ENCODE measurements at places on chromosomes 7 and 10.

DNA sequence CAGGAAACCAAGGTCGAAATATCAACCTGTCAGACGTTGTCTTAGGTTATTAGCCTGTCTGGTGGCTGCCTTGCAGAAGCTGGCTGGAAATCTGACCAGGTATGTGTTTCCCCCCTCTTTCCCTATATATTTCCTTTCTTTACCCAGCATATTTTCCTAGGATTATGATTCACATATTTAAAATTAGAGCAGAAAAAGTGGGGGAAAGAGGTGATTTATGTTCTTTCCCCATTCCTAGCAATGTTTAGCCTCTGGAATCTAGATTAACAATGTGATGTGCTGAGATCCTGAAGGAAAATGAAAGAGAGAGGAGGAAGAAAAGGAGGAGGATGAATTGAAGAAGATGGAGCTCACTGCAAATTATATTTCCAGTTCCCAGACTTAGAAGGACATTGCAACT lies 421.4 kb upstream of the AUTS2 start:
- no peak for DNase-seq

DNA sequence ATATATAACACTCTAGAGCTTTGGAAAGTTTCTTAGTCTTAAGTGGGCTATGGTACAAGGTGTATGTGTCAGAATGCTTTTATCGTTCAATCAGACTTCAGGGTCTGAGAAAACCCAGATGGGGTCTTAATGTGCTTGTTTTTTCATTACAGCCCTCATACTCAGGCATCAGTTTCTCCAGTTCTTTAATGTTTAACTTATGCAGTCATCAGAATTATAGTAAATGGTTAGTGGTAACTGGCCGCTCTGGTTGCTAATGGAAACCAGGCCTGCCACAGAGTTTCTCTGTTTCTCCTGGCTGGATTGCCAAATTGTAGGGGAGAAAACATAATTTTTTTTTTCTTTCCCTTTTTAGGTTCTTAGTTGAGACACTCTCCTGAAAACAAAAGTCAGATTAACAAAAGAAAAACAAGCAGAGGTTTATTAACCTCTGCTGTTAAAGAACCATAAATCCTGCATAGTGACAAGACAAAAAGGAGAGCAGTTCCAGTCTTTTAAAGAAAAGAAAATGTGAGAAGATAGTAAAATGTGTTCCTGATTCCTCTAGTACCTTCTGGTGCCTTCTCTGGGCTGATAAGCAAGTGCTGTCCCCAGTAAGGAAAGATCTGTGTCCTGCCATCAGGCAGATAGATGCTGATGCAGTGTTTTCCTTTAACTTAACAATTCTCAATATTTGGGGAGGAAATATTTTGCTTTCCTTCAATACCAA lies 21.5 kb upstream of the GHITM start:
- no peak for DNase-seq

DNA sequence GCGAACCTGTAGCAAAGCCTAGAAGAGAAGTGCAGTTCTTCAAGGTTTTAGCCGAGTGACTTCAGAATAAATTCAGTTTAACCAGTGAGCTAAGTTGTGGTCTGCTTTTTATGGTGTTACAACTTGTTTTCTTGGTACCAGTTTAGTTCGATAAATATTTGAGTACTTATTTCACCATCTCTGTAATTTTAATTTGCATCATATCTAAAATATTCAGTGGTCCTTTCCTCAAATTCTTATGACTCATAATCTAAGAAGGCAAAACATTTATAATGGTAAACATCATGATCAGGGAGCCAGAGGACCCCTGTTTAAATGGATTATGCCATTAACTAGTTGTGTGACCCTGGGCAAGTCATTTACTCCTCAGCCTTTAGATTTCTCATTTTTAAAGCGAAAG lies 4.1 kb upstream of the BMPER start:
- no peak for DNase-seq

DNA sequence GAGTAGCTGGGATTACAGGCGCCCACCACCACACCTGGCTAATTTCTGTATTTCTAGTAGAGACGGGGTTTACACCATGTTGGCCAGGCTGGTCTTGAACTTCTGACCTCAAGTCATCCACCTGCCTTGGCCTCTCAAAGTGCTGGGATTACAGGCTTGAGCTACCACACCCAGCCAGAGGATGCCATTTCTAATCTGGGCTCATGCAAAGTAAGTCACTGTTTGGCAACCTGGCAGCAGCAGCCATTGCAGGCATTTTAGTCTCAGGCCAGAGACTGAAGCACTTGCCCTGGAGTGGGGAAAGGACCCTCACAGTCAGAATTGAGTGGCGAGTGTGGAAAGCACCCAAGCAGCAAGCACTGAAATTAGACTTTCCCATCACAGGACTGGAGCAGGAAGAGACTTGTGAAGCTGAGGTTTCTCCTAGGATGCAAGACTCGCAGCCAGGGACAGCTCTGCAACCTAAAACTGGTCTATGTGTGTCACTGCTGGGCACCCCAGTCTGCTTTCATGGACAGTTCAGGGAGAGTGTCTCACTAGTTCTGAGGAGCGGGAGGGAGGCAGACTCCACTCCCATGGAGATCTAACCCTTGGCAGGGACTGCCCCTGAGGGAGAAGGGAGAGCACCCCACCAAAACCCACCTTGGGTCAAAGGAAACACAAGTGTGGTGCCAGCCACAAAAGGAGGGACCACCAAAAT lies 27.6 kb downstream of the SNX13 start:
- no peak for DNase-seq

GRCh38 chr7:36044101-36044892 lies 108.8 kb upstream of the EEPD1 start:
- no peak for DNase-seq

DNA sequence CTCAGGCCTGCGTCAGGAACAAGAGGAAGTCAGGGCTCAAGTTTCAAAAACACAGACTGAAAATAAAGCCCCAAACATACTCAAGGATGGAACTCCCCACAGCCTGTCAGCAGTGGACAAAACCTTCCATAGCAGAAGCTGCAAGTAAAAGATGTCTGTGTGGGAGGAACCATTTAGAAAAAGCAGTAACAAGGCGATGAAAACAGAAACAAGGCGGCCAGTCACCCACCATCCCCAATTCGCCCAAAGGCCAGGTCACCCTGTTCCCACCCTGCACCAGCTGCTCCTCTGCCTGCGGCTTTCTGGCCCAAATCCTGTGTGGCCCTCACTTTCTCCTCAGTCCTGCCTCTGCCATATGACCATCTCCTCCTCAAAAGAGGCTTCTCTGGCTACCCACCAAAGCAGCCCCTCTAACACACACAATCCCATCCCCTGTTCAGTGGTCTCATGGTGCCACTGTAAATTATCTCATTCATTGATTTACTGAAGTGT lies 27.8 kb downstream of the KCNMA1 start:
- DNase-seq: no peak

DNA sequence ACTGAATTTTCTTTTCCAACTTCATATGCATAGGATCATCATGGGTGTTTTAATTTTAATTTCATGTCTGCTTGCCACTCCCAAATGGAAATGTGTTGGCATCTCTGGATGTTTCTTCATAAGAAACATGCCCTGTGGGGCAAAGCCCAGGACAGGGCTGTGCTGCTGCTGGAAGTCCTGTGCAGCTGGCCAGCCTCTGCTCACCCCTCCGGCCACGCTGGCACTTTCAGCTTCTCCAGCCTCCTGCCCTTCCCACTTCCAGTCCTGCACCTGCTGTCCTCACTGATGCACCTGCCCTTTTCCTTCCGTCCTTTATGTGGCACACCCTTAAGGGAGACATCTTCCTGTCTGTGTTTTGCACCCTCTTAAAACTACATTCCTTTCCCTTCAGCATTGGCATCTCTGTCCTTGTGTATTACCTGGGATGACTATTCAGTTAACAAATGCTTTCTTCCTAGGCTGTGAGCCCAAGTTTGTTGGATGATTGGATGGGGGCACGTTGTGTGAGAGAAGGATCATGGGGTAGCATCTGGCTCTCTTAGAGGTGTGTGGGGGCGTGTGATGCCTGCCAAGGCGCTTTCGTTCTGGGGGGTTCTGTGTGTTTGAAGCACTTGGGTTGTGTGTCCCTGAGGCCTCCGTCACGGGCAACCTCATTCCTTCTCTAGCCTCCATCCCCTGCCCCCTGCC lies 56.8 kb downstream of the TCF7L2 start:
- DNase-seq: peak; percentile 54

DNA sequence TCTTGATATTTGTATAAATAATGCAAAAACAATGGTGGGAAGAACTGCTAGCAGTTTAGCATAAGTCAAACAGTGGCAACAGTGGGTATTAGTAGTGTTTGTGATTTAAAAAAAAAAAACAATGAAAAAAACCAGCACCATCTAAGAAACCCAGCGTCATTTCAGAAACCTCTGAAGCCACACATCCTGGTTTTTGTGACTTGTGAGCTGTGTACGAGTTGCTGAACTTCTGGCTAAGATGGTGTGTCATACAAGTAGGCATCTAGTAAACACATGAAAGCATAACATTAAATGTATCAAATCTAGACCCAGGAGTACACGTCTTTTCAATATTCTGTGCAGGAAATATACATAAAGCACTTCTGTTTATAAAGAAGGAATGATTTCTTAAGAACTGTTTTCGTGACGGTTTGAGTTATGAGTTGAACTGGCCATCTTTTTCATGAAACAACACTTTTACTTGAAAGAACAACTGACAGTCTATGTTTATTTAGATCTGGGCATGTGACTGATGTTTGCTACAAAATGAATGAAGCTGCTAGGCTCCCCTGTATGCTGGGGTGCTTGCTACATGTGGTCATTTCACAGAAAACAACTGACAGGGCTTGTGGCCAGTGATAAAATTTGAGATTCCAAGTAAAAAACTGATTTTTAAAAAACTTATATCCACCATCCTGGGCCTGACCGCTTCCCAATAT lies 143.5 kb downstream of the PIP4K2A start:
- DNase-seq: no peak

DNA sequence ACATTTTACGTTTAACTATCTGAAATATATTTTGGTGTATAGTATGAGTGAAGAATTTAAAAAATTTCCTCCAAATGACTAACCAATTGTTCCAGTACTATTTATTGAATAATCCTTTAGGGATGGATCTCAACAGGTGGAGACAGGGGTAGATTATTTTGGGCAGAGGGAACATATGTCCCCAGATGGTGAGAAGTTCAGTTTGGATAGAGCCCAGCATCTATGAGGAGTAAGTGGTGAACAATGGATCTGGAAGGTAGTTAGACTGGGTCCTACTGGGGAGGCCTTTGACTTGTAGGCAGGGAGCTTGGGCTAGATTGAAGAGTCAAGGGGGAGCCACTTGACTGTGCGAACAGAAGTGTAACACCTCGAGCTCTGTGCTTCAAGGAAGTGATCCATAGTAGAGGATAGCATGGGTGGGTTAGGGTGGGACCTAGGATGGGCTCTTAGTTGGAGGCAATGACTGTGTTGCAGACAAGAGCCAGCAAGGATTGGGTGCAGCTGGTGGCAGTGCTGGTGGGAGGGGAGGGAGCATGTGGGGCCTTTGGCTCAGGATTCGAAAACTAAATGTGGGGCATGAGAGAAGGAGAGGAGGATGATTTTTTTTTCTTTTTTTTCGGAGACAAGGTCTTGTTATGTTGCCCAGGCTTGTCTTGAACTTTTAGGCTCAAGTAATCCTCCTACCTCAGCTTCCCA lies 3.9 kb upstream of the PURB start:
- no peak for DNase-seq

- no peak for DNase-seq
Observed at GRCh38 chr10:73086816-73087215, 9.8 kb downstream of the P4HA1 start.

- DNase-seq: no peak
Observed at GRCh38 chr7:147483634-147484292, 1106.8 kb upstream of the C7orf33 start.

- no peak for DNase-seq
Observed at GRCh38 chr7:133230591-133231194, 22.2 kb upstream of the EXOC4 start.

GRCh38 chr7:152571068-152571467 lies 104.9 kb downstream of the XRCC2 start:
- DNase-seq: no peak

DNA sequence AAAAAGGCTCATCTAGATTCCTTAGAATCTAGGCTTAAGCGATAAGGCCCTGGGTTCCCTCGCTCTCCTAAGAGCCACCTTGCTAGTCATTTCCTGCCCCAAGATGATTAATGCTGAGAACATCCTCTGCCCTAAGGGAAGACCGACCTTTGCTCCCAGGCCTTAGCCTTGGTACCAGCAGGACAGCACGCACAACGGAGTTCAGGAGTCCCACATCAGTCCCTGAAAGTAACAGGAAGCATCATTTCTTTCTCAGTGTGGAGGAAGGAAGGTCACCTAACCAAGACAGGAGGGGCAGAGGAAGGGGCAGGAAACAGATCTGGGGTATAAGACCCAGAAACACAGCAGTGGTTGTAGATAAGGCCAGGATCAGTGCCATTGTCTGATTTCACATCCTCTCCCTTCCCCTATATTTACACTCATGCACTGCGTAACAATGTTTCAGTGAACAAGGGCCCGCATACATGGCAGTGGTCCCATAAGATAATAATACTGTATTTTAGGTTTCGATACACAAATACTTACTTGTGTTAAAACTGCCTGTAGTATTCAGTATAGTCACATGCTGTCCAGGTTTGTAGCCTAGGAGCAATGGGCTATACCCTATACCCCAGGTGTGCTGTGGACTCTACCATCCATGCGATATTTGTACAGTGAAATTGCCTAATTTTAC lies 8.1 kb upstream of the FAM107B start:
- no peak for DNase-seq

- DNase-seq: no peak
Observed at GRCh38 chr10:92699193-92699517, 9.4 kb downstream of the HHEX start.

DNA sequence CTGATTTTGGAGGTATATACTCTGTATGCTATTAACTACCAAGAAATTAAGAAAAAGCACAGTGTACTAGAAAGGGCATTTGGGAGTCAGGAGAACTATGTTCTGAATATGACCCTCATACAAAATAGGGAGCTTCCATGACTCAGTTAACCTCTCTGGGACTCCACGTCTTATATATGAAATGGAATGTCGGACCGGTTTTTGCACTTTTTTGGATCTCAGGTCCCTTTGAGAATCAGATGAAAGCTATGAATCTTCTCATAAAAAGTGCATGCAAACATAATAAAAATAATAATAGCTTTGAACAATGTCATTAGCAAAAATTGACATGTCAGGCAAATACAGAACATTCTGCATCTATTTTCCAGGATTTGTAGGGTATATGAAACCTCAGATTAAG lies 113.0 kb downstream of the ARID5B start:
- no peak for DNase-seq

GRCh38 chr7:28503396-28503795 lies 91.1 kb downstream of the CREB5 start:
- no peak for DNase-seq

DNA sequence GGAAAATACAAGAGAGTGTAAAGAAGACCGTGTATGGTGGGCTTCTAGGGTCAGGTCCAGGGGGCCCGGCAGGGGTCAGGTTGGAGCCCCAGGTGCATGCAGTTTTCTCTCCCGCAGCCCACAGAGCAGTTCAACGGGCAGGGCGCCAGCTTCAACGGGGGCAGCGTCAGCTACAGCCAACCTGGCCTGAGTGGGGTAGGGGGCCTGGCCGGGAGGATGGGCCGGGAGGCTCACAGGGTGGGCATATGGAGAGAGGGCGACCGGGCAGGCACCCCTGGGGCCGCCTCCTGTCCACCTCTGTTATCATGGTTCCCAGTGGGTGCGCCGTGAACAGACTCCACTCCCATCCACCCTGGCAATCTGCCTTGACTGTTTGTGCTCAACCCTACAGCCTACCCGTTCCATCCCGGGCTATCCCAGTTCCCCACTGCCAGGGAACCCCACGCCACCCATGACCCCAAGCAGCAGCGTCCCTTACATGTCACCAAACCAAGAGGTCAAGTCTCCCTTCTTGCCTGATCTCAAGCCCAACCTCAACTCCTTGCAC lies 11.5 kb downstream of the ZMIZ2 start:
- DNase-seq: no peak

Data from activated T-cell treated with anti-CD3 and anti-CD28 coated beads, Interleukin-2, amount 50 U/mL, for 24 hours (primary cell).